ENCODE measurements at places on chromosomes 11 and 22.

GRCh38 chr11:396511-396947 lies 2.5 kb downstream of the PKP3 start:
- DNase-seq: no peak

GRCh38 chr11:126459691-126460281 lies 104.3 kb downstream of the ST3GAL4 start:
- DNase-seq: no peak

DNA sequence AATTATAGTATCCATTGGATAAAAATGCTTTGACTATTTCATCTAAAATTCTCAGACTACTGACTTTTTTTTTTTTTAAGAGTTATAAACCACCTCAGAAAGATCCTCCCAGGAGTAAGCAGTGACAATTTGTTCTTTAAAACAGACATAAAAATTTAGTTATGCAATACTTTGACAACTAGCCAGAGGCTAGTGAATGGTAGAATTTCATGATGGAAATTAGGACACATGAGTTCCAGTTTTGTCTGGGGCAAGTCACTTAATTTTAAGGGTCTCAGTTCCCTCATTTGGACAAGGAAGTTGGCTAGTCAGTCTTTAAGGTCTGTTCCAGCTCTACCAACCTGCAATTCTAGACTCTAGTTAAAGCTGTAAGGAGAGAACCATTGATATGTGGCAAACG lies 2.9 kb downstream of the IL18 start:
- no peak for DNase-seq

DNA sequence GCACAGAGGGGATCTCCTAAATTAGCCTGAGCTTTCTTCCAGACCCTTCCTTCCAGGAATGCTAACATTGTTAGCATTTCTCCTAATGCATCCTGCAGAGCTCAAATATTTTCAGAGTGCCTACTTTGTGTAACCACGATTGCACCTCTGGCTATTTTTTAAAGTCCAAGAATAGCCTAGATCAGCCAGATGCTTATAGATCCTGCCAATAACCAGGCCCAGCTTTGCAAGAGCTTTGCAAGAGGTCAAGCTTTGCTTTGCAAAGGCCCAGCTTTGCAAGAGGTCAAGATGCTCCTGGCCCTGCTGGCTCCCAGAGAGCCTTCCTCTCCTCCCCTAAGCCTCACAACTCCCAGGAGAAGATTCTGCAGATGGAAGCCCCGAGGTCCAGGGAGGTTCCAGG lies 491.9 kb downstream of the MN1 start:
- DNase-seq: no peak

GRCh38 chr22:38415561-38416321 lies 39.3 kb downstream of the KCNJ4 start:
- DNase-seq: no peak

- no peak for DNase-seq
Observed at GRCh38 chr22:27546157-27546935, 255.2 kb downstream of the MN1 start.

DNA sequence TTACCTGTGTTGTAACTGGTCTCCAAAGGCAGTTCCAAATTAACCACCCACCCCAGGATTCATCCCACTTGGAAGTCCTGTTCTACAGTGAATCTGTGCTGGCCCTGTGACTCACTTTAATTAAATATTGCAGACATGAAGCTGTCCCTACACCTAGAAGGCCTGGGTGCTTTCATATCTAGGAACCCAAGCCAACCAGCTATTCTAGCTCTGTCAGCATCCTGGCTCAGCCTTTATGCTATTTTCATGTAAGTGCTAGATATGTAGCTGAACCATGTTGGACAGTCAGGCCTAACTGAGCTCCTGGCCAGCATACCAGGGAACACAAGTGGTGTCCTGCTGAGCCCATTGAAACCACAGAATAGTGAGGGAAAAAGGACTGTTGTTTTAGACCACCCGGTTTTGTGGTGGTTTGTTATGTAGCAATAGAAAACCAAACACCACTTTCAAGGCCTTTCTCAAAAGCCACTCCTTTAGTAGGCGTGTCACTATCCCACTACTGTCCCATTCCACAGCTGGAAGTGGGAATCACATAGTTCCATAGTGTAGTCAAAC lies 30.3 kb downstream of the CNTF start:
- no peak for DNase-seq

DNA sequence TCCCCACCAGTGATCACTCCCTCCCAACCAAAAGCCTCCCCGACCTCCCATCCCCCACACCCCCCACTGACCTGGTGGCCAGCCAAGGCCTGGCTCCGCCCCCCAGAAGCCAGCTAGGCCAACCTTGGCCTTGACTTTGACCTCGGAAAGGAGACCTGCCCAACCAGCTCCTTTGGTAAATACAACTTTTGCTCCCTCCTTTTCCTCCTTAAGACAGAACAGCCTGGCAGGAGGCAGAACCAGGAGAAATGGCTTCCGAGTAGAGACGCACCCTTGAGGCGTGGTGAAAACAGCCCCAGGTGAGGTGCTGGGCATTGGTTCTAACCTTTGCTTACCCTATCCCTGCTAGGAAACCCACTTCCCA lies 27.0 kb downstream of the PLEKHA7 start:
- no peak for DNase-seq

DNA sequence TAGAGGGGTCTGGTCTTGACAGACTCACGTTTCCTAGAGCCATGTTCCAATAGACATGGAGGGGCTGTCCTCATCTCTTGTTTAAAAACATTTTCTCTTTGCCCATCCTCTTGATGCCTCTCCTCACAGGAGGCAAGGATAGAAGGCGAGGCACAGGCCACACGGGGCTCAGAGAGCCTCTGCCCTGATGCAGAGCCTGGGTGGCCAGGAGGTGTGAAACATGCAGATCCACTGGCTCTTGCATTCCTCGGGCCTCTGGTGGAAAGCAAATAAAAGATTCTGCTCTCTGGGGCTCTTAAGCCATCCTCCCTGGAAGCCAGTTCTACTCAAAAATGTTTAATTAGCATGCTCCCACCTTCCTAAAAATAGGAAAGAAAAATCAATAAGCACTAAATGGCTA lies 43.6 kb upstream of the NTM start:
- DNase-seq: no peak

DNA sequence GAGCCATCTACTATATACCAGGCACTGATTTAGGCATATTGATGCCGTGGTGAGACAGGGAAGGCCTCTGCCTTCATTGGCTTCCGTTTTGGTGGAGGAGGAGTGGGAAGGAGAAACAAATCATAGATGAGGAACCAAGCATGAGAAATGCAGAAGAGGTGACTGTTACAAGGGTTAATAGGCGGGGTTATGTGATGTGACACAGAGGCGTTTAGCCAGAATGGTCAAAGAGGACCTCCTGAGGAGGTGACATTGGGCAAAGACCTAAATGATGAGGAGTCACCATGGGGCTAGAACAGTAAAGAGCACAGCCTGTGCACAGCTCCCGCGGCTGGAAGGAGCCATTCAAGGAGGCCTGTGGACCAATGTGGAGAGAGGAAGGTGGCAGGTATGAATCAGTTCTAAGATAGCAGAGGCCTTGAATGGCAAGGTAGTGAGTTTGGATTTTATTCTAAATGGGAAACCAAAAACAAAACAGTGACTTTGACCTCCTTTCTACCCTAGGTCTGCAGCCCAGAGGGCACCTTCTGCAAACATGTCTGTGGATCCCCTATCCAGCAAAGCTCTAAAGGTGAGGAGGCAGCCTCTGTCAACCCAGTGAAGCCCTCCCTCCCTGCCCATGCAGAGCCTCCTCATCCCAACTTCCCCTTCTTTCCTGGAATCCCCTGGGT lies 11.7 kb downstream of the MAFF start:
- no peak for DNase-seq

DNA sequence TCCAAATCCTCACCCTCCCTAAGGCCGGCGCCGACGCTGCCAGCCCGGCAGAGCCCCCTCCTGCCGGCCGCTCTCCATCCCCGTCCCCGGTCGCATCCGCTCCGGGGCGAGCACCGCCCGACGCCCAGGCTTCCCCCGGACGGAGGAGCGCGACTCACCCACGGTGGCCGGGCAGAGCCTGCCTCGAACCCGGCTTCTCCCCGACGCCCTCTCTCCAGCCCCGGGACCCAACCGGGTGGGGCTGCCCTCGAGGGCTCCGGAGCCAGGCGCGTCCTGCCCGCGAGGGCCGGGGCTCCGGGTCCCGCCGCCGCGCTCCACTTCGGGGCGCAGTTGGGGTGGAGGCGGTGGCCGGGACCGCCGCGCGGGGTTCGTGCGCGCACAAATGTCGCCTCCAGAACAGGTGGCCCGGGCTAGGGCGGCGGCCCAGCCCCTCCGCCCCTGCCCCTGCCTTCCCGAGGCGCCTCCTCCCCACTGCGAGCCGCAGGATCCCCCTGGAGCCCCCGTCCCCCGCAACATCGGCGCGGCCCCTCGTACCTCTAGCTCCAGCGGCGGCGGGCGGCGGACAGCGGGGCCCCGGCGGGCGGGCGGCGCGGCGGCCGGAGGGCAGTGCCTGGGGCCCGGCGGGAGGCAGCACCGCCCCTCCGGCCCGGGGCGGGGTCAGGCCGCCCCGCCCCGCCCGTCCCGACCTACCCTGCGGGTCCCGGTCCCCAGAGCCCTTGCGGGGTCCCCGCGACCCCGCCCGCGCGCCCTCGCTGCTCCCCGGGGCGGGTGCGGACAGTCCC lies at the start of gene A4GALT:
A4GALT (minus strand) TSS at position 608 of the 782 bp plus-strand sequence. CDS start 26,919 bp downstream, outside the sequence.
- DNase-seq: no peak

DNA sequence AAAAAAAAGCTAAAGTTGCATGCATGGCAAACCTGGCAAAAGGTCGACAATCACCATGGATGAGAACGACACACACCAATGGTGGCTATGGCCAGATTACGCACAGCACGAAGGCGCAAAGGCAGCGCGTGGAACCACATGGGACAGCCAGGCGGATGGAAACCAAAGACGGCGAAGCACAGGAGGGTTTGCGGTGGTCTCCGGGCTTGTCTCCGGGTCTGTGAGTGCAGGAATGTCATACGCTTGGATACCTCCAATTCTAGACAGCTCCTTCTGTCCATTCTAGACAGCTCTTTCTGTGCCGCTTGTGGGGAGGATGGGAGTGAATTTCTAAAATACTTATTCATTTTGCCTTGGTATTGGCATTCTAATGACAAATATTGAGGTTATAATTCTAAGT lies 685.4 kb downstream of the BRD1 start:
- no peak for DNase-seq

DNA sequence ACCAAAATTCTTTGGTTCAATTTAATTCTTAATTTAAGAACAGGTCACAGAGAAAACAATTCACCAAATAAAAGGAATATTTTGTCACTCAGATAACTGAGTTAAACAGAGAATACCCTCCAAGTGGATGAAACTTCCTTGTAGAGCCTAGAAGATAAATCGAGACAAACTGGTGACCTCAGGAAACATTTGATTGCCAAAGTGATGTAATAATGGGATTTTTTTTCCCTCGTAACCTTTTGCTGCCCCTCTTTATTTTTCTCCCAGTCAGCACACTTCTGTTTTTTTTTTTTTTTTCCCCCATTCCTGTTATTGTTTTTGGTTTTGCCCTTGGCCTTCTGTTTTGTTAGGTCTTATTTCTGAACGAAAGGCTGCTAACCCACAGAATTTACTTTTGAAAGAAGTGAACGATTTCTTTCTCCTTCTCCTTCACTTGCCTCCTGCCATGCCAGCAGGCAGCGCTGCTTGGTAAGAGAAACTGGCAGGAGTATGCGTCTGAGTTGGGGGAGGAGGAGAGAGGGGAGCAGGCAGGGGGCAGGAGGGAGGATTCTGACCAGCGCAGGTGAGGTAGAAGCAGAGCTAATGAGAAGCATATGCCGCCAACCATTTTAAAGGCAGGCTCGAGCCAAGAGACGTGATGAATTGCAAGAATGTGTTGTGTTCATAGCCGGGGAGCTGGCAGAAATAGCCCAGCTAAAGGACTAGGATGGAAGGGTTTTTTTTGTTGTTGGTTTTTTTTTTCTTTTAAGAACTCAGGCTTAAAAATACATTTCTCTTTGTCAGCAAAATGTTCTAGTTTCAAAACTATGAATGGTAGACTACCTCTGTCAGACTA lies 121.9 kb upstream of the MTMR2 start:
- no peak for DNase-seq

GRCh38 chr11:130473056-130473794 lies 24.8 kb downstream of the ADAMTS15 start:
- no peak for DNase-seq

- DNase-seq: peak; percentile 96
Observed at GRCh38 chr11:62601372-62602140, at the start of gene MTA2. MTA2 (minus strand) TSS chr11:62601865; CDS start chr11:62601450, 415 bp downstream.

Measured in kidney capillary endothelial cell (primary cell).